ENCODE measurements at places on chromosomes 4 and X.

DNA sequence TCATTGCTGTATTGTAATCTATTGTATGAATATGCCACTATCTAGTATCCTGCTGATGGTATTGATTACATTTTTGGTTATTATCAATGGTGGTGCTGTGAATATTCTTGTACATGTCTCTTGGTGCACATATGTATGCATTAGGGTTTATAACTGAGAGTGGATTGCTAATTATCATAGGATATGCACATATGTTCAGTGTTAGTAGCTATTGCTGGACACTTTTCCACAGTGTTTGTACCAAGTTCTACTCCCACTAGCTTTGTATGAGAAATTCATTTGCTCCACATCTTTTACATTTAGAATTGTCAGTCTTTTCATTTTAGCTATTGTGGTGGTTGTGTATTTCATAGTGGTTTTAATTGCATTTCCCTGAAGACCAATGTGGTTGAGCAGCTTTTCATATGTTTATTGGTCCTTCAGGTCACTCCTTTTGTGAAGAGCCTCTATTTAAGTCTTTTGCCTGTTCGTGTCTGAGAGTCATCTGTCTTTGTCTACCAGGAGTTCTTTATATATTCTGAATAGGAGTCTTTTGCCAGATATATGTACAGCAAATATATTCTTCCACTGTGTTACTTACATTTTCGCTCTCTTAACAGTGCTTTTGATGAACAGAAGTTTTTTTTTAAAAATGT, 87.1 kb downstream of the TBC1D19 start:
- DNase-seq, result no peak

DNA sequence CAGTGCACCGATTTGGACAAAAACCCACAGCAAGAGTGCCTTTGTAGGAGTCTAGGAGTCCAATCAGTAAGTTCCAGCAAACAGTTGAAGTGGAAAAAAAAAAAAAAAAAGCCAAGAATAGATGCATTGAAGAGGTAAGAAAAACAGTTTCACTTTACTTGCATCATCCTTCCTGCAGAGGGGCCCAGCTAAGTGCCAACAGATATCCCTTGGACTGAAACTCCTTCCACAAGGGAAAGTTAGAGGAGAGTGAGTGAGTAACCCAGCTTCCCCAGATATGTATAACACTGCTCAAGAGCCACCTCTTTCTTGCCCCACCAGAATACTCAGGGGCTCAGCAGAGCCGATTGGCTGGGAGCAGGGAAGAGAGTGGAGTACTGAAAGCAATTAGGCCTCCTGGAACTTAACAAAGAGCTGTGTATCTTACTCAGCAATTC, 617.7 kb upstream of the SMIM31 start:
- DNase-seq, result peak; percentile 64

GRCh38 chr4:108247387-108248049, 78.8 kb upstream of the LEF1 start:
- DNase-seq, result peak; percentile 47

DNA sequence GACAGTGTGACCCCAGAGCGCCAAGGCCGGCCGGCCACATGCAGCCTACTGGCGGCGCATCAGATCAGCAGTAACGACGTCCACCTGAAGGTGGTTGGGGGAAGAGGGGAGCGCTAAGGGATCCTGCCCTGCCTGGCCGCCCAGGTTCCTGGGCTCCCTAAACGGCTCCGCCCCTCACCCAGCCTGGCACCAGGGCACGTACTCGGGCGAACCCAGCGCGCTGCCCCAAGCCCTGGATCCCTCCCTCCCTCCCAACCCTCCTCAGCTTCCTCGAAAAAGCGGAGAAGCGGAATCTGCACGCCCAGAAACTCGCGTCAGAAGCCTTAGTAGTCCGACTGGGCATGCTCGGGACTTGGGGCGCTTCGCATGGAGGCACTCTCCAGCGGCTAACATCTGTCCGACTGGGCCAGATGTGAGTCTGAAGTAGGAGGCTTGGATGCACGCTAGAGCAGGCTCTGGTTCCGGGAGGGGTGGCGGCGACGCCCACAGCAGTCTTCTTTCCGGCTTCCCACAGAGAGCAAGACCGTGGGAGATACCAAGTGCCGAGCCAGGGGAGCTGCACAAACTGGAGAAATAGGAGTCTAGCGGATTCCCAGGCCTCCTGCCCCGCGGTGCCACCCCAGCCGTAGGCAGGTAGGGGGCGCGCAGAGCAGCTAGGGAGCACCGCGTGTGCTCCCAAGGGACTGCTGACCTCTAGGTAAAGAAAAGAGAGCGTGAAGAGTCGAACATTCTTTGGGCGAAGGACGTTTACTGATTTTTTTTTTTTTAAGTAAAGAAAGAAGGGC, 114.3 kb upstream of the TEX13C start:
- peak; percentile 90 for DNase-seq

- DNase-seq, result no peak
Observed at GRCh38 chr4:124035364-124036041, 638.9 kb downstream of the SPRY1 start.

DNA sequence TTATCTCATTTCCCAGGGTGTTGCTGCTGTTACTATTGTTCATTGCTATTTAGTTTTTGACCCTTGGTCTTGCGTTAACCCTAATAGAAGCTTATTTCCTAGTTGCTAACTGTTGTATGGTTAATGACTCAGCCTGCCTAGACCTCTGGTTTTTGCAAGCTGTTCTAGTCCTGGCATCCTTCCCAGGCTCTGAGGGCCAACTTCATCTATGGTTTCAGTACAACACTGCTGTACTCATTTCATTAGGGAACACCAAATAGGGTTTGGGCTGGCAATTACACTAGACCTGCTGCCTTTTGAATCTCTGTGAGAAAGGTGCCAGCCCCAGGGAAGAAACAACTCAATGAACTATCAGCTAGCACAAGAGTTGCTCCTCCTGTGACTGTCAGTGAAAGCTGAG, 59.6 kb downstream of the DCX start:
- DNase-seq, result peak; percentile 83

GRCh38 chr4:69713593-69713992, 46.8 kb downstream of the SULT1B1 start:
- peak; percentile 67 for DNase-seq

DNA sequence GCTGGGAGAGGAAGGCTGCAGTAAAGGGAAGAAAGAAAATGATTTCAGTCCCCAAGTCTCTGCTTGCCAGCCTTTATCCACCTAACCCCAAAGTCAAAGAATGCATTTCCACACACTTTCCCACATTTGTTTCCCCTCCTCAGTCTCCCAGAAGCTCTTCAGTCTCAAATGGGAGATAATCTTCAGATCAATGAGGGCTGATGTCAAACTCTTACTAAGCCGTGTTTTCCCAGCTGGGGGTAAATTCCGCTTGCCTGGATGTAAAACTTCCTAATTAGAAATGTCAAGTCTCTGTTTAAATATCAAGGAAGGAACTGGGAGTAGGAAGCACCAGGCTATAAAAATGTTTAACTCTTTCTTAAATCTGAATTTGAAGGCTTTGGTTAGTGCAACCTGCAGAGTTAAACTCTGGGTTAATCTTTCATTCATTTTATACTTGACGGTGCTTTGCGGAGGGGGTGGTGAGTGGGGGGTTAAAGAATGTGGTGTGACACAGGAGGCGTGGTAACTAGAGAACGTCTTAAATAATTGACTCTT, 601.4 kb upstream of the ACTRT1 start:
- peak; percentile 28 for DNase-seq

- no peak for DNase-seq
Observed at GRCh38 chrX:139554991-139555675, 24.6 kb downstream of the F9 start.

GRCh38 chrX:54007682-54008081, 36.6 kb downstream of the PHF8 start:
- no peak for DNase-seq

- no peak for DNase-seq
Observed at GRCh38 chr4:1211371-1211770, 37.6 kb downstream of the CTBP1 start.

DNA sequence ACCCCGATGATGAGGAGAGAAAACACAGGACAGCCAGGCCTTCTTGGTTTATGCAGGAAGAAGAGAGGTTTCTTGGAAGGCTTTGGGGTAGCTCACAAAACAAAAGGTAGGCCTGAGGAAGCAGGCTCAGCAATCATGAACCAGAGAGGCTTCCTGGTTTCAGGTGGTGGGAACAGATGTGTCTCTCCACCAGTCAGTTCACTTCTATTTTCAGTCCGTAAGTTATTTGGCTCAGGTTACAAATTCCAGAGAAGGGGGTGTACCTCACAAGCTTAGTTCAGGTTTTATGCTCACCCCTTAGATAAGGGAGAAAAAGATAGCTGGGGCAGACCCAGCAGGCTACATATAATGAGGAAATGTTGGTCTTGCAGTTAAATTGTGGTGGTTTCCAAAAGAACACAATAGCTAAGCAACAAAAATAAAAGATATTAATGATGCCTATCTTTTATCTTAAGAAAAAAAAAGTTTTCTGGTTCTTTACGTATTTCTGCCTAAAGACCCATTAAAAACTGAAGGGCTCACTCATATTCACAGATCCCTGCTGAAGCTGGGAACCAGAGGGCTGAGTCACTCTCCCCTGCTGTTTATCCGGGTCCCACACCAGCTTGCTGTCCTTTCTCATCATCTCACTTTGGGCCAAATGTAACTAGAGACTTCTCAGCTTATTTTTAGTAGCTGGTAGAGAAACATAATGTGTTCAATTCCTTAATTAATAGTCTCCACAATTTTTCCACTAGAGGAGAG, 177.0 kb downstream of the CAMK2D start:
- peak; percentile 16 for DNase-seq

GRCh38 chrX:24335871-24336270, 22.0 kb upstream of the SUPT20HL2 start:
- DNase-seq, result no peak

DNA sequence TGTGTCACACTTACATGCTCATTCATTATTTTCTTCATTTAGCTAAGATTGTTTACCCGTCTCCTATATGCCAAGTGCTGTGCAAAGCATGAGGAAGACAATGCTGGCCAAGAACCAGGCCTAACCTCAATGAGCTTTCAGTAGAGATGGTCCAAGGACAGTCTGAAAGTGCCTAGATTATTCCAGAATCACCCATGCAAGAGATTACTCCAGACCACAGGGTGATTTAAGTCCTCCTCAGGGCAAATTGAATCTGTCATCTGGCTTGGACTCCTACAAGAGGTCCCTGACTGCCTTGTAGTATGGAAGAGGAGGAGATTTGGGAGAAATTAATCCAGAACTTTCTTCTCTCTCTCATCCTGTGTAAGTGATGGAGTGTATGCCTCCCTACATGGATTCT, 99.4 kb upstream of the NDP start:
- peak; percentile 43 for DNase-seq

DNA sequence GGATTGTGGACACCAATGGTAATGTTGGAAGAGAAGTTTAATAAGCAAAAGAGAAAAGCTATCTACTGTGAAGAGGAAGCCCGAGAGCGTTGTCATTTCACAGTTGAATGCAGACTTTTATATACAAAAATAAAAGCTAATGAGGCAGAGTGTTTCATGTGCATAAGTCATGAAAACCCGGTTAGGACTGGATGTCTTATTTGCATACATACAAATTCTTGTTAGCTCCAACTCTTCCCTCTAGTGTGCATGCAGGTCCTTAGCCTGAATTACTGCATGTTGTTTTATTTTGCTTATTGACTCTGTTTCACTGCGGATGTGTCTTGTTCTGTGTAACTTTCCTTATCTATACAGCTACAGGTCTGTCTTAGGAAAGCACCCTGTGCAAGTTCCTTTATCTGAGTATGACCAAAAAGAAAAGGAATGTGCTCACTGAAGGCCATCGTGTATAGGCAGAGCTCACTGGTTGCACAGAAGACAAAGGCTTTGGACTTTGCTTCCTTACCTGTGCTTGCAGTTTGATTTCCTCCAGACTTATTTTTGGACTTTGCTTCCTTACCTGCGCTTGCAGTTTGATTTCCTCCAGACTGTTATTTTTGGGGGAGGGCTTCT, 25.1 kb upstream of the UGT2B11 start:
- DNase-seq, result peak; percentile 18

GRCh38 chrX:129654652-129655546, at the start of gene APLN:
APLN (minus strand) TSS chrX:129654956; CDS start chrX:129654630, 326 bp downstream.
- DNase-seq, result peak; percentile 37

- DNase-seq, result no peak
Observed at GRCh38 chr4:40559585-40560465, 69.8 kb downstream of the RBM47 start.

- DNase-seq, result no peak
Observed at GRCh38 chr4:111639120-111639690, 506.0 kb upstream of the FAM241A start.

GRCh38 chr4:25749150-25749794, 93.6 kb downstream of the SLC34A2 start:
- DNase-seq, result peak; percentile 50

GRCh38 chr4:187422655-187423054, 572.9 kb upstream of the ZFP42 start:
- DNase-seq, result no peak

DNA sequence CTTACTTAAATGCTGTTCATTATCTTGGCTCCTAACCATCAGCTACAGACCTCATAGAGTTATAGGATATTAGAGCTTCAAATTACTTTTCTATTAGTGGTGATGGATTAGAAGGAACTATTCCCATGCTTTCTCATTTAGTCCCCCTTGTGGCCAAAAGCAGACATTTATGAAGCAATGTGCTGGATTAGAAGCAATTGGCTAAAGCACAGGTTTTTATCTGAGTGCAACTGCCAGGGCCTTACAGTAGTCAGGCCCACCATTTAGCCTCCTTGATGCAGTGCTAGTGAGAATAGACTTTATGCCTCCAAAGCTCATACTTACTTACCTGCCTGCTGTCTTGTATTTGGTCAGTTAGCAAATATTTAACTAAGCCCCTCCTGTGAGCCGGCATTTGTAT, 93.0 kb downstream of the TSPAN7 start:
- peak; percentile 38 for DNase-seq

DNA sequence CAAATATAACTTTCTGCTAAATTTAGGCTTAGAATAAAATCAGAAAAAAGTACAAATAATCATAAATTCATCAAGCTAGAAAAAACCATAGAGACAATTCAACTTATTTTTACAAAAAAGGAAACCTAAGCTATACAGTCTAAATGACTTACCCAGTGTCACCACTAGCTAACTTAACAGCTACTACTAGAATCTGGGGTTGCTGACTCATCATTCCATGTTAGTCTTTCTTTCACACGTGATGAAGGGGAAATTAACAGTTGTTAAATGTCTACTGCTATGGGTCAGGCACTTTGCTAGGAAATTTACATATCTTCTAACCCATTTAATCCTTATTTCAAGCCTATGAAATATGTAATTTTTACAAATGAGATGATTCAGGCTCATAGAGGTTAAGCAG, 349.3 kb upstream of the GALNT7 start:
- DNase-seq, result peak; percentile 18

- peak; percentile 37 for DNase-seq
Observed at GRCh38 chr4:30720661-30721184, 554 bp downstream of the PCDH7 start.

DNA sequence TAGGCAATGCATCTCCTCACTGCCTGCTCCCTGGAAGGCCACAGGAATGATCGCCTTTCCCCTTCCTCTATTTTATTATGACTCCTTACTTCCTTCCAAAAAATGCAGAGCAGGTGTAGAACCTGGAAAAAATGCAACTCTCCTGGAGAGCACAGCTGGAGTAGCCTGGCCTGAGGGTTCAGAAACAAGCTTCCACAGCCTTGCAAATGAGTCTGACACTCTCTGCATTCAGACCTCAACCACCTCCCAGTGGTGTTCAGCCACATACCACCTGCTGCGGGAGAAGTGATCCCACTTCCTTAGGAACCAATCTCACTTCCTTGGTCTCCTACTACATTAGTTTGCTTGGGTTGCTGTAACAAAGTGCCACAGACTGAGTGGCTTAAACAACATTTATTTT, 368.1 kb upstream of the NOCT start:
- peak; percentile 41 for DNase-seq

- DNase-seq, result no peak
Observed at GRCh38 chr4:141637565-141637964, 1.2 kb downstream of the IL15 start.

Data from kidney tubule cell (primary cell).